Activated CD4-positive, alpha-beta T cell treated with anti-CD3 and anti-CD28 coated beads for 4 hours (primary cell): ENCODE measurements at places on chromosomes 2 and 18.
A peak's percentile ranks its signal among the peaks of the same experiment; 100 is the strongest.

- DNase-seq: no peak
These were observed 60.1 kb downstream of the ST3GAL5 start for GRCh38 chr2:85828725-85829124.

DNA sequence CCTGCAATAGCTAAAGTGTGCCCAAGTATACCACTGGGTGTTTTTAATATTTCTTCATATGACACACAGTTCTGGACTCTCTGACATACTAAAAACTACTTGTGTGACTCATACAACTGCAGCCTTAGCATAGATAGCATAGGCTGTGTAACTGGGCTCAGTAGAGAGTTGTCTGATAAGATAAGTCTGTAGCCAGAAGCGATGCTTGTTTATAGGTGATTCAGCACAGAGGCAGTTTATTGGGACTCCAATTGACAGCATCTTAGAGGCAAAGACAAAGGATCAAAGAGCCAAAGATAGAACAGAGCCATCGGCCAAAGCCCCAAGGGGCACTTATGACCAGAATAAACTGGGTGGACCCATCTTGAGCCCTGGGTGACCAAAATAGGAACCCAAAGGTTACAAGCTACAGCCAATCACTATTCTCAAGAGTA is 42.3 kb downstream of the AAK1 start:
- DNase-seq: no peak

GRCh38 chr18:41484069-41484468 is 471.0 kb upstream of the PIK3C3 start:
- no peak for DNase-seq

DNA sequence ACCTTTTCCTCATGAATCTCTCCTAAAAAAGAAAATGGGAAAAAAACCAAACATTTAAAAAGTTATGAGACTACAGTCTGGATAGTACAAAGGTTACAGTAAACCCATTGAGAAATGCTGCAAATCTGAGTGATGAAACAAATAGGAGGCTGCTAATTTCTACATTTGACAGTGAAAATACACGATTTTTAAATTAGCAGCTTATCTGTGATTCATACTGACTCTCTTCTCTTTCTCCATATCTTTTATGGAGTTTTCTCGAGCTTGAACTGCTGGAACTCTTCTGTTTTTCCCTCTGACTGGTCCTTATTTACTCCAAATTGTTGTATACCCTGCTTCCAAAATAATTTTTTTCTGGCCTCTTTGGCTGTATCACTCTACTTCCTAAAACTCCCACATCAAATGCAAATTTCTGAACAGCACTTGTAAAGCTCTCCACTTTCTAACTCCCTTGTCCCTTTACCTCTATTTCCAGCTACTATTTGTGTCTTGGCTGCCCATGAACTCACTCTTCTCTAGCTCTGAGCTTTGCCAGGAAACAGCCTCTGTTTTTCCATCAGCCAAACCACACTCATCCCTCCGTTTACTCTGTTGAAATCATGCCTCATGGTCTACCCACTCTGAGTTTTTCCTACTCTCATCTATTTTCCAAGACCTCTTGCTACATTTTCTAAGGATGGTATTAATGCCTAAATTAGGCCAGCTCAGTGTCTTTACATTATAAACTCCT is 73.7 kb downstream of the RBMS1 start:
- DNase-seq: no peak

DNA sequence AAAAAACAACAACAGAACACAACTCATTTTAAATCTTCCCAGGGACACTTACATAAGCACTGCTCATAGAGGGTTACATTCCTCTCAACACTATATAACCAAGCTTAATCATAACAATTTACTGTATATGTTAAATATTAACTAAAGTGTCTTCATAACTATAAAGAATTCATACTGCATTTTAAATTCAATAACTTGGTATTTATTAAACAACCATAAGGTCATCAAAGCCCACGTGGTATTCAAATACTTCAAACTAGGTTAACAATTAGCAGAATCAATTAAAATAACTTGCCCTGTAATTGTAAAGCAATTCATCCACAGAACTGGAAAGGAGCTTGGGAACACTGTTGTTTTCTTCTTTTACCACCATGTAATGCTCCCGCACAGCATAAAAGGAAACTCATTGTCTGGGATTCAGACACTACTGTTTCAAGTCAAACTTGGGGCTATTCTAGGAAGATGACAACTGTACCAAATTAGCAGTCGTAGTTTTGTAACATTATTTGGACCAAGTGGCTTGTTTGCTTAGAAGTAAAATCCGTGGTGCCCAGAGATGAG is 10.4 kb downstream of the GAREM1 start:
- no peak for DNase-seq

DNA sequence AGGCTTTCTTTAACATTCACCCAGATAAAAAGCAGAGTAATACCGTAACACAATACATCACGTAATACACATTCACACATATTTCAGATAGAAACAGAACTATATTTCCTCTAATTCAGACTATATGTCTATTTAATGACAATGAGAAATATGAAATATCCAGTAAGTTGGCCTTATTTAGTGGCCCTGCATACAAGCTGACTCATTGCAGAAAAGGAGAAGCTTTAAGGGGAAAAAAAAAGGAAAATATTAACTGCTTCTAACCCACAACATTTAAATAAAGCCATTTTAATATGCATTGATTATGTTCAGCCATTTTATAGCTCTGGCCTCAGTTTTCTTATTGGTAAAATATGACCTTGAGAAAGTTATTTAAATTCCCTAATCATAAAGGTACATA is 94.8 kb downstream of the PPP1R1C start:
- DNase-seq: no peak

DNA sequence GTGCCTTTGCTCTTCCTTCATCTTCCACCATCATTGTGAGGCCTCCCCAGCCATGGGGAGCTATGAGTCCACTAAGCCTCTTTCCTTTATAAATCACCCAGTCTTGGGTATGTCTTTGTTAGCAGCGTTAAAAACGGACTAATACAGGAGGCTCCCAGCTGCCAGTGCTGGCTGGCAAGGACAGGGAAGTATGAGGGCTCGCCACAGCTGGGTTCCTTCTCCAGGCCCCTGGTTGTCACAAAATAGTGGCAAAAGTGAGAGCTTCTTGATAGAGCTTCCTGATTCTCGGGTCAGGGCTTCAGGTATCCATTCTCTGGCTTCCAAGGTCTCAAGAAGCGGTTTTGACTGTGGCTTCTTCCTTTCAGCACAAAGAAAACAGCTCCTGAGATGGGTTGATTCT is 85.0 kb downstream of the ZNF516 start:
- no peak for DNase-seq

- no peak for DNase-seq
These were observed 5.5 kb downstream of the DCTN1 start for GRCh38 chr2:74374509-74375205.

GRCh38 chr2:159516241-159516758 is 100.0 kb downstream of the BAZ2B start:
- peak; percentile 3 for DNase-seq

- DNase-seq: no peak
These were observed 8.4 kb upstream of the MAL start for GRCh38 chr2:95017071-95017501.

GRCh38 chr18:39019989-39020388 is 1454.4 kb upstream of the CELF4 start:
- DNase-seq: no peak

- DNase-seq: no peak
These were observed 87.0 kb upstream of the SPATS2L start for GRCh38 chr2:200219309-200220113.

DNA sequence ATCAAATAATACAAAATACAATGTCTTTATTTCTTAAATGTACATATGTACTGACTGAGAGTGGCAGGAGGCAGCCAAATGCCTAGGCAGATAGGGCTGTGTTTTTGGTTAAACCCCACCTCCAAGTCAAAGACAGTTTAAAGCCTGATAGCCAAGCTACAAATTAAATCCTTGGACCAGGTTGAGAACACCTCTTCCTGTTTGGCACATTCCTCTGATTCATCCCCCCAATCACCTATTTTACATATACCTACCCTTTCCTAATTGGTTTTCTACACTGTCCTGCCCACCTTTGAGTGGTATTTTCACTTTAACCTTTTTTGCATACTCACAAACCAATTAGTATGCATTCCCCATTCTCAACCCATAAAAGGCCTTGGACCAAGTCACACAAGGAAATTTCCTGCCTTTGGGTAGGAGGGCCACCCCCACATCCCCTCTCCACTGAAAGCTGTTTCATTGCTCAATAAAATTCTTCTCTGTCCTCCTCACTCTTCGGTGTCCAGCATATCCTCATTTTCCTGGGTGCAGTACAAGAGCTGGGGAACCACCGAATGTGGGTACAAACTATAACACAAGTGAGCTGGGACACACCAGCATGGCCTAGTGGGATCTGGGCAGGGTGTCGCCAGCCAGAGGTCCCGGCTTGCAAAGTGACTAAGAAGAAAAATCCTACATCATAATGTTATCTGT is 149.1 kb downstream of the UBE2E3 start:
- DNase-seq: no peak

DNA sequence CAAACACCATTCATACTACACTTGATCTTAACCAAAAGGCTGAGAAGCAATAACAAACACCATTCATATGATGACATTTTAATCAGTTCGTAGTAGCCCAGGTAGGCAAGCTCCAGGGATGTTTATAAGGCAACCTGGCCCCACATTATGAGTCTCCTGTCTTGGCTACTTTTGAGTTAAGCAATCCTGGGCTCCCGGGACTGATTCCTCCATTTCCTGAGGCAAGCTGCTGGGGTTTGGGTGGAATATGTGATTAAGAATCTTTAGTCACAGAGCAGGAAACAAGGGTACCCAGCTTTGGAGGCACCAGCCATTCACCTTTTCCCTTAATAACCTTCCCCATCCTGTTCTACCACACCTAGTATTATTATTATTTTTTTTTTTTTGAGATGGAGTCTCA is 24.5 kb upstream of the SPRED2 start:
- no peak for DNase-seq
